ENCODE measurements at places on chromosomes 11 and 22.
A peak's percentile ranks its signal among the peaks of the same experiment; 100 is the strongest.

GRCh38 chr11:124841840-124842239 is 23.4 kb upstream of the ROBO3 start:
- DNase-seq, result no peak

GRCh38 chr11:3835751-3836150 is 5.0 kb downstream of the RHOG start:
- DNase-seq, result no peak

GRCh38 chr11:23308041-23308440 is 447.8 kb upstream of the CCDC179 start:
- no peak for DNase-seq

- DNase-seq, result no peak
Observed at GRCh38 chr11:10208131-10208575, 85.9 kb downstream of the SBF2 start.

GRCh38 chr22:33871935-33872334 is 48.3 kb downstream of the LARGE1 start:
- no peak for DNase-seq

- DNase-seq, result peak; percentile 54
Observed at GRCh38 chr11:28566339-28567089, 458.3 kb downstream of the METTL15 start.

GRCh38 chr11:134645576-134645975 is 233.5 kb upstream of the B3GAT1 start:
- no peak for DNase-seq

- no peak for DNase-seq
Observed at GRCh38 chr11:117045196-117045595, 53.0 kb downstream of the SIK3 start.

DNA sequence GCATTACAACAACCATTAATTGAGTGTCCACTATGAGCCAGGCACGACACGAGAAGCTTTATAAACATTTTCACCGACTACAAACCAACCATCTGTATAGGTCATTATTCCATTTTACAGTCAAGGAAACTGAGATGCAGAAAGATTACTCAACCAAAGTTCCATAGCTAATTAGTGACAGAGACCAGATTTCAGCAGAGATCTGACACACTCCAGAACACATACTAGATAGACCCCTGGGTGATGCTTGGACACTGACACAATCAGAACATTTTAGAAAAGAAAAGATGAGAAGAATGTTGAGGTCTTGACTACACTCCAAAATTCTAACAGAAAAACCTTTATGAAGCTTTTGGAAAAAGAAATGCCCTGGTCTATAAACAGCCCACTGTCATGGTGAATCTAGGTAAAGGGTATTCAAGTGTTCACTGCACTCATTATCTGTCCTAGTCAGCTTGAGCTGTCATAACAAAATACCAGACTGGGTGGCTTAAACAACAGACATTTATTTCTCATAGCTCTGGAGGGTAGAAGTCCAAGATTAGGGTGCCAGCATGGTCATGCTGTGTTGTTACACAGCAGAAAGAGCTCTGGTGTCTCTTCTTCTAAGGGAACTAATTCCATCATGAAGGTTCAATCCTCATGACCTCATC is 89.0 kb downstream of the RELT start:
- DNase-seq, result no peak

DNA sequence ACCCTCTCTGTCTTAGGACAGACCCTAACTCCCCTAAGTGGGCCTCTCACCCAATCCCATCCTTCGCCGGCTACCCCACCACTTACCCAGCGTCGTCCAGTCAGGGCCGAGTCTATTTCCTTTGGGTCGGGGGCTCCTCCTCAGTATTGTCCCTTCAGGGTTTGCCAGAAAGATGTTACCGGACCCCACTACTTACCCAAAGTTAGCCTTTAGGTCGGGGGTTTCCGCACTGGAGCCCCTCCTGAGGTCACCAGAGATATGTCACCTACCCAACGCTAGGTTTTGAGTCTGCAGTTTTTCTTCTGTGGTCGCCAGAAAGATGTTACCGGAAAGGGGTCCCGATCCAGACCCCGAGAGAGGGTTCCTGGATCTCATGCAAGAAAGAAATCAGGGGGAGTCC is 17.9 kb upstream of the B4GALNT4 start:
- no peak for DNase-seq

DNA sequence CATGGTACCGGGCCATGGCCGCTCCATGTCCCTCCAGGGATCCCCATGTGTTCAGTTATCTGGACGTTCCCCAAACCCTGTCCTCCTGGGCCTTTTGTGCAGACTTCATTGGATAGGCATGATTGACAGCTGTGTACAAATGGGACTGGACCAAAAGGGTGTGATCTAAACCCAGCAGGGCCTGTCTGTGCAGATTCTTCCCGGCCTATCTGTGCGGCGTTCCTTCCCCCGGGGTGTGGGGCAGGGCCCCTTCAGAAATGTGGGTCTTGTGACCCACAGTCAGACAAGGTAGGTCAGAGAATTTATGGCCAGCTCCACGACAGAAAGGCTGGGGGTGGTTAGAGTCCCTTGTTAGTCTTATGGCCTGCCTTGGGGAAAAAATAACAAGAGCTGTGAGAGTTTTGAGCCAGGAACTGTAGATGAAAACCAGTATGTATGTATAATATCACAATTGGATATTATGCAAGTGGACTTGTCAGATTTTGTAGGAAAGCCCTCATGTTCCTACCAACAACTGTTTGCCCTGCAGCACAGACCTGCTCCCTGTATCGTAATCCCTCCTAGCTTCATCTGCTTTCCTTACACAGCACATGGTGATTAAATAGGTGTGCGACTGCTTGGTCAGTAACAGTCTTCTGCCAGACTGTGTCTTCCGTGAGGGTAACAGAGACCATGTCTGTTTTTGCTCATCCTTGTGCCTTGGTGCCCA is 31.7 kb downstream of the AP2A2 start:
- DNase-seq, result no peak

DNA sequence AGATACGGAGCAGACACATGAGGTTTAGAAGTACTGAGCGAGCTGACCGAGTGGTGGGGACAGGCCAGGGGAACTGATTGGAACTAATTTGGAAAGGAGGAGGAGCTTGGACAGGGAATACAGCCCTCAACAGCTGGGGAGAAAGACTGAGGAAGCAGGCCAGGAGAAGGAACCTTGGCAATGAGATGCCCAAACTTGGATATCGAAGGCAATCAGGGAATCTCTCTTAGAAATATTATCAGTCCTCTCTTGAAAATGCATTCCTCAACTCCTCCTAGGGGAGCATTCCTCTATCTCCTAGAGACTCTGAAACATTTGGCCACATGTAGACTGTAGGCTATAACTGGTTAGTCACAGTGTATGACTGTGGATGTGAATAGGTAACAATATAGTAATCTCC is 284.6 kb downstream of the GUCY1A2 start:
- no peak for DNase-seq

- DNase-seq, result no peak
Observed at GRCh38 chr11:65437436-65438227, 15.0 kb downstream of the NEAT1 start.

DNA sequence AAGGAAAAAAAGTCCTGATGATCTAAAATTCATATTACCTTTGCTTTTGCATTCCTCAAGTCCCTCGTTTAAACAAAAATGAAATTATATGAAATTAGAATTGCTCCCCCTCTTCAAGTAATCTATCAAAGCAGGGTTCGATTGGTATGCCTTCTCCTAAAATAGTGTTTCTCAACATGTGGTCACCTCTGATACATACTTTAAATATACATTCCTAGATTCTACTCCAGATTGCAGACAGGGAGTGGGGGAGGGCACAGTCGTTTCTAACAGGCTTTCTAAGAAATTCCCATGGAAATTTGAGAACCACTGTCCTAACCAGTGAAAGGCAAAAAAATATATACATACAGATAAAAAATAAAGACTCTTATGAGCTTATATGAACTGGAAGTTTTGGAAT is 22.6 kb upstream of the IRAG1 start:
- DNase-seq, result no peak
